ENCODE measurements at places on chromosomes 3 and 15.

DNA sequence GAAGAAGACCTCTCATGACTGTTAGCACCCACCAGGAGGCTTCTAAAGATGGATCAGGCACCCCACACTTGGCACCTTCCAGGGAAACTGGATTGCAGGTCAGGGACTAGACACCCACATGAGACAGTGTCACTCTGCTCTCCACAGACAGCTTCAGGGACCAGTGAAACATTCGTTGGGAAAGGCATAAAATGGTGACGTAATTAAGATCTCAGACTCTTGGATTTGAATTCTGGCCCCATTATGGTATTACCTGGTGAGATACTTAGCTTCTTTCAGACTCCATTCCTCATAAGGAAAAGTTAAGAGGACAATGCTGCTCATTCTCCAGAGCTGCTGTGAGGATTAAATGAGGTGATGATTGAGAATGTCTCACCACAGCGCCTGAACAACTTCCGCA, 261.1 kb downstream of the ARRDC4 start:
- ATAC-seq = no peak

GRCh38 chr15:78427953-78428352, 10.1 kb upstream of the IREB2 start:
- no peak for ATAC-seq

DNA sequence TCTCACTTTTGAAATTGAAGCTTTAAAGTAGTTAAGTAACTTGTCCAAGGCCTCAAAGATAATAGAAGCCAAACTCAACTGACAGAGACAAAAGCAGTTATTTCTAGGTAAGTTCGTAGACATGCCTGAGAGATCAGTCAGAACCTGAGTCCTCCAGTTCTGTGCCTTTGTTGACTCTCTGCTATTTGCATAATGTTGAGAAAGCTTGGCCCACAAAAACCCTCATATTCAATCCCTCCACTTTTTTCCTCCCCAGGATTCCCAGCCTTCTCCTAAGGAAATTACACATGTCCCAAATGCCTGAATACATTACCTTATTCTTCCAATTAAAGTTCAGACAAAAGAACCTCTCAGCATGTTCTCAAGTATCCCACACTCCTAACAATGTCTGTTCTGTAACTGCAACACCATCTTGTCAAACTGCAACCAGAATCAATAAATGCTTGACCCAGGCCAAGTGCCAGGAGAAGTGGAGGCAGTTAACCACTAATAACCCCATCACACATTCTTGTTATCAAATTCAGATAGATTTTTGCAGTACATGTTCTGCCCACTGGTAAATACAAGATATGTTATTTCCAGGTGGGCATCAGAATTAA, 217.8 kb downstream of the LRRC3B start:
- no peak for ATAC-seq

DNA sequence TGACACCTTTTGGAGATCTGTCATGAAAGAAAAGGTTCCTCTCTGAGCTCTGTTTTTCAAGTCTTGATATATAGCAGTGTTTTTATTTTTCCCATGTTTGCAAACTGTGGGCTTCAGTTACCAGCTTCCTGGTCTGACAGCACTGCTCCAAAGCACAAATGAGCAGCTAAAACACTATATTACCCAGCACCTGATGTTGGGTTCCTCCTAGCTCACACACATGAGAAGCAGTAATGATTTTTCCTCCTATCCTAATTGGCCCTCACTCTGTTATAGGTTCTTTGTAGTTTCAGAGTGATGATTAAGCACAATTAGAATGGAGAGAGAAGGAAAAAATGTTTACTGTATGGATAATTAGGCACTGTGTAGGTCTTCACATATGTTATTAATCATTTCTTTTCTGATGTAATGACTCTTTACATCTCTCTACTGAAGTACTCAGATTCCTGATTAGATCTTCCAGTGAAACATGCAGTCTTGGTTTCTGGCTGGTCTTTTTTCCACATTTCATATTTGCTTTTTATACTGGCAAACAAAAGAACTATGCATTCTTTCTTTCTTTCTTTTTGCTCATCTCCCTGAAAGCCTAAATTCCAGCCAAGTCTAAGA, 939.7 kb downstream of the NSUN3 start:
- ATAC-seq = no peak

DNA sequence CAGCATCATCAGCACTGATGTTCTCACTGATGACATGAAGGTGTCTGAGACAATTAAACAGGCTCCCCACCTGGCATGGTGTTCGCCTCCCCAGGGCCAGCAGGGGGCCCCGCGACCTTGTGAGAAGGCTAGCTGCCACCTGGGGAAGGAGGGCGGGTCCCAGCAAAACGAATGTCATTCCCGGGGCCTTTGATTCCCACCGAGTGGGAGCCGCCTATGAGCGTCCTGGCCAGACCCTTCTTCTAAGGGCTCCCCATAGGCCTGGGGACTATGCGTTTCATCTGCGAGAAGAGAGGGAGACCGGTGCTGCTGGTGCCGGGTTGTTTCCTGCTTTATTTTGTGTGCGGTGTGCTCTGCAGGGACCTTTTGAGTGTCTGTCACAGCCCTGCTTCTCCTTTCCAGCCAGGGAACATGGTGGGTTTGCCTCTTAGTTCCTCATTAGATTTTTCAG, 20.5 kb upstream of the MINDY4B start:
- ATAC-seq = peak; percentile 82

DNA sequence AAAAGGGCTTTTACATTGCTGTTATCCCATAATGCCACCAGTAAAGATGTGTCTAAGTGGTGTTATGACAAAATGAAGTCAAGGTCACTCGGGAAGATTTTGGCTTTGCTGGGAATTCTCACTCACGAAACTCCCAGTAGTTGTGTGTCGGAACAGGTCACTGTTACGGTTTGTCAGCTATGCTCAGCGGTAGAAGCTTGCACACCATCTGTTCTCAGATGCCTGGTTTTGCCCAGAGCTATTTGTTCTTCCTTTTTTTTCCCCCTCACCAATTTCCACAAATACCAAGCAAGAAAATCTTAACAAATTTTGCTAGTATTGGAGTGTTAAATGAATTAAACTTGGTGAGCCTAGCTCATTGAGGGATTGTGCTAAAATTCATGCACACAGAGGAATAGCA, 915.1 kb downstream of the MCTP2 start:
- no peak for ATAC-seq

- no peak for ATAC-seq
Observed at GRCh38 chr3:64575211-64575844, 112.5 kb downstream of the ADAMTS9 start.

DNA sequence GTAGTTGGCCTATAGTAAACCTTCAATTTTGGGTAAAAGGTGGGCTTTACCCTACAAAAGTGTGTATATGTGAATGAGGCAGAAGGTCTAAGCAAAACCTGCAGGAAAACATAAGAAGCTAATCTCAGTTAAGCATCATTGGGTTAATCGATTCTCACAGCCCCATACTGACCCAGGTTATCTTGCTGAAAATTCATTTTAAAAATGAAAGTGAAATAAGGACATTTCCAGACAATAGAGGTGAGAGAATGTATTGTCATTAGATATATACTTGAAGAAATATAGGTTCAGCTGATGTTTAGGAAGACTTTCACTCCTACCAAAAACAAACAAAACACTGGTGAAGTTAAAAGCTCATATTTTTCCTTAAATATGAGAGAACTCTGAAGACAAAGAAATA, 85.6 kb downstream of the MCF2L2 start:
- peak; percentile 56 for ATAC-seq

DNA sequence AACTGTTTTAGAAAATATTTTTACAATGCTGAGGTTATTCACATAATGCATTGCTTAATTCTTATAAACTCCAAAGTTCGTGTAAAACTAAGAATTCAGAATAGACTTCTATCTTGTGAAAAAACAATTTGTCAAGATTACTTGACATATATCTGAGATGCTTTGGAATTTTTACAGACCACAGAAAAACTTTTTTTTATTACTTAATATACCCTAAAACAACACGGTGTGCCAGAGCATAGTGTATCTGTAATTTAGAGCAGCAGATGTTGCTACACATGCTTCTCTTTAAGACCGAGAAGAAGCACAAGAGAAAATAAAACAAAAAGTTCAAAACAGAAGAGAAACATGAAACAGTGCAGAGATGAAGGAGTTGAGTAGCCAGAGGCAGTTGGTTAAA, 26.4 kb downstream of the ASB7 start:
- no peak for ATAC-seq

DNA sequence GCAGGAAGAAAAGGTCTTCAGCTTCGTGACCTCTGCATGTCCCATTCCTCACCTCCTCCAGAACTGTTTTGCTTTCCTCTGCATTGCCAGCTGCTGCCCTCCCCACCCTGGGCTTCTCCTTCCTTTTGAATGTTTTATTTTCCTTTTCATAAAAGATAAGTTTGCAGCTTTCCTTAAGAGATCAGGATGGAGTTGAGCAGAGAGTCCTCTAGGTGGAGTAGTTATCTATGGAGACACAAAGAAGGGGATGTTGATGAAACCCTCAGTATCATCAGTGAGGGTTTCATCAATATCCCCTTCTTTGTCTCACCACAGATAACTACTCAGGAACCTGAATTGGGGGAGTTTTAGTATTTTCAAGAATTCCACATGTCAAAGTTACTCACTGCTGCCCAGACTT, 19.0 kb upstream of the SLC25A36 start:
- ATAC-seq = no peak

GRCh38 chr3:129286081-129286480, 7.4 kb downstream of the HMCES start:
- no peak for ATAC-seq

GRCh38 chr3:113896930-113897329, 50.9 kb upstream of the ZDHHC23 start:
- no peak for ATAC-seq

DNA sequence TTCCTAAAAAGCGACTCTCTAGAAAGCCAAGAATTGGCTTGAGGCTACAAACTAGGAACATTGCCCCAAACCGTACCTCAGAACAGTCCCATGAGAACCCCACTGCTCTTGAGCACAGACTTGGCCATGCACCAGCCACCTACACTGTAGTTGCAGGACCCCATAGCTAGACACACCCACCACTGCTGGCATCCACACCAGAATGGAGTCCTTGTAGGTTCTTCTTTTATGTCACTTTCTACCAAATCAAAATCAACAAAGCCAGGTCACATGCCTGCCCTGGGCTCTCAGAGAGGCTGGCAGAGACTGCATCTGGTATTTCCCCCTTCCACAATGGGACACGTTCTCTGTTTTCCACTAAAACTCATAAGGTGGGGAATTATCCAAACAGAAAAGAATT, 290.5 kb downstream of the SHOX2 start:
- no peak for ATAC-seq

GRCh38 chr3:186142393-186142932, 33.6 kb upstream of the ETV5 start:
- no peak for ATAC-seq

DNA sequence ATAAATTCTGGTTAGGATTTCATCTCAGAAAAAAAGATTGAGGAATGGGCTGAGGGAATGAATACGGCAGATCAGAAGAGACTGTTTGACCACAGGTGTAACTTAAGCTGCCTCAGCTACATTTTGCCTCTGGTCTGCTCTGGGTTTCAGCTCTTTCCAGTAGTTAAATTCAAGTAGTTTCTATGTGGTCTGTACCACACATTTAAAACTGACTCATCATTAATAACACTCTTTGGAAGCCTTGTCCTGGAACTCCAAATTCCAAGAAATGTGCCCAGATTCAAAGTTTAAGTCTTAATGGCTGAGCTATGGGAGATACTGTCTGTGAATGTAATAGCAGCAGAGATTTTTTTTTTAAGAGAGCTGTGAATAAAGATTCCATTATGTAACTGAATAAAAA, 133.1 kb upstream of the IGSF10 start:
- ATAC-seq = no peak

GRCh38 chr3:123705488-123706285, 120.8 kb upstream of the HACD2 start:
- ATAC-seq = no peak

GRCh38 chr3:146162561-146162960, 1.6 kb upstream of the PLOD2 start:
- no peak for ATAC-seq

DNA sequence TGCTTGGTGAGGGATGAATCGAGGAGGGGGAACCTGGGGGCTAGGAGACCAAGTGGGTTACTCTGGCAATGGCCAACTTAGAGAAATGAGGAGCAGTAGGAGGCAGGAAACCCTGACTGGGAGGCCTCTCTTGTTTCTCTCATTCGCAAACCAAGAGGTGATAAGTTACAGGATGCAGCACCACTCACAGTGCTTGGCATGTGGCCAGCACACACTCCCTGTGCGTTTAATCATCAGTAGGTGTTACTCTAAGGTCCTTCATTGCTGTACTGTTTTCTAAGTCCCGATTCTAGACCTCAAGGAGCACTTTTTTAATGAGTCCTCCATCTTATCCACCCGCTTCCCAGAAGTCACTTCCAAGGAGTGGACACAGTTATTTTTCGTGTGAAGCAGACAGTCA, 314.1 kb upstream of the TRIM42 start:
- ATAC-seq = no peak

- ATAC-seq = peak; percentile 28
Observed at GRCh38 chr15:70491201-70491621, 272.1 kb downstream of the UACA start.

GRCh38 chr3:124559846-124560574, 170.2 kb upstream of the UMPS start:
- ATAC-seq = peak; percentile 67

DNA sequence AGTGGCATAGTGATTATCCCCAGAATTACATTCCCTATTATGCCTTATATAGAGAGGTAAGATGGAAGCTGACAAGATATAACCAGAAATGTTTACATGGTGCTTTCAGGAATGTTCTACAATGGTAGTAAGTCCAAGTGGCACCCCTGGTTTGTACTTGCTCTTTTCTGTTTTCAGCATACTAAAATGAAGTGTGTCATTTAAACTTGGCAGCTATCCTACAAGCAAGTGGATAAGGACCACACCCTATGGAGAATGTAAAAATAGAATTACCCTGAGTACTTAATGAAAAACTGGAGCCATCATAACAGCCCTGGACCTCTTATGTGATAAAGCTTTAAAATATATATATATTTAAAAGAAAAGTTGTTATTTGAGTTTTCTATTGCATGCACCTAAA, 1012.7 kb upstream of the CADM2 start:
- ATAC-seq = no peak

- no peak for ATAC-seq
Observed at GRCh38 chr15:67036775-67037555, 28.4 kb upstream of the SMAD3 start.
